Brain microvascular endothelial cell (primary cell): ENCODE measurements at places on chromosomes 1 and 21.

GRCh38 chr1:154517661-154518060 is 15.4 kb upstream of the SHE start:
- DNase-seq, result no peak

DNA sequence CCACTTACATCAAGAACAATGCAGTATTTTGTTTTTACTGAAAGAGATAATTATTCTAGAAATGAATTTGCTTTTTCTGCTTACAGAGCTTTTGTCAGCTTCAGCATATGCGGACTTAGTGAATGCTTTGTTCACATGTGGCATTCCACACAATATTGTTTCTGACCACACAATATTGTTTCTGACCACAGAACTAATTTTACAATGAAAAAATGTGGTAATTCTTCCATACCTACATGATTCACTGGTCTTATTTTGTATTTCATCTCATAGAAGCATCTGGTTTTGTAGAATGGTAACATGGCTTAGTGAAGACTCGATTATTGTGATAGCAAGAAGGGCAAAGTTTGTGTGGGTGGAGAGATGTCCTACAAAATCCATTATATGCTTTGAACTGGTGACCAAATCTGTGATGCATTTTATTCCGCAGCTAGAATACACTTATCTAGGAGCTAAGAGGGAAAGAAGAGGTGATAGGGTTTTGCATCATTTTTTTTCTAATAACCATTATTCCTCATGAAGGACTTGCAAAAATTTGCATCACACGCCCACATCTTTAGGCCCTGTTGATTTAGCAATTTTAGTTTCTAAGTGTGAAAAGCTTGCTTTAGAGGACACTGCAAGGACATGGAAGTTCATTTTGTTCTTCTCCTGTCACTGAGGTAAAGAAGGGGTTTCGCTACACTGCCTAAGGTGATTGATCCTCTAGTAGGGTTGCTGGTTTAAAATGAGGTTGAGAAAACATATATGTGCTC is 75.3 kb downstream of the HLX start:
- DNase-seq, result no peak

DNA sequence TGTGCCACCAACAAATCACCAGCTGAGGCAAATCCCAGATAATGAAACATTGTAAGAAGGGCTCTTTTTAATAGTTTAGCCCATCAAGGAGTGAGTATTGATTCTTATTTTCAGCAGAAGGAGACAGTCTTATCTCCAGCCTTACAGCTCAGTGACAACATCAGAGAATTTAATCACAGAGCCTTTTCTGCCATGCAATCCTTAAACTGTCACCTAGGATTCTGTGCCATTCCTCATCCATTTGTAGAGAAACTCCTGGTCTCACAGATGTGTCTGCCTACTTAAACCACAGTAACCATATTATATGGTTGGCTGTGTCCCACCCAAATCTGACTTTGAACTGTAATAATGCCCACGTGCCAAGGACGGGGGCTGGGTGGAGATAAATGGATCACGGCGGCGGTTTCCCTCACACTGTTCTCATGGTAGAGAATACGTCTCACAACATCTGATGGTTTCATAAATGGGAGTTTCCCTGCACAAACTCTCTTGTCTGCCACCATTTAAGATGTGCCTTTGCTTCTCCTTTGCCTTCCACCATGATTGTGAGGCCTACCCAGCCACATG is 217.7 kb downstream of the RERE start:
- DNase-seq, result no peak

DNA sequence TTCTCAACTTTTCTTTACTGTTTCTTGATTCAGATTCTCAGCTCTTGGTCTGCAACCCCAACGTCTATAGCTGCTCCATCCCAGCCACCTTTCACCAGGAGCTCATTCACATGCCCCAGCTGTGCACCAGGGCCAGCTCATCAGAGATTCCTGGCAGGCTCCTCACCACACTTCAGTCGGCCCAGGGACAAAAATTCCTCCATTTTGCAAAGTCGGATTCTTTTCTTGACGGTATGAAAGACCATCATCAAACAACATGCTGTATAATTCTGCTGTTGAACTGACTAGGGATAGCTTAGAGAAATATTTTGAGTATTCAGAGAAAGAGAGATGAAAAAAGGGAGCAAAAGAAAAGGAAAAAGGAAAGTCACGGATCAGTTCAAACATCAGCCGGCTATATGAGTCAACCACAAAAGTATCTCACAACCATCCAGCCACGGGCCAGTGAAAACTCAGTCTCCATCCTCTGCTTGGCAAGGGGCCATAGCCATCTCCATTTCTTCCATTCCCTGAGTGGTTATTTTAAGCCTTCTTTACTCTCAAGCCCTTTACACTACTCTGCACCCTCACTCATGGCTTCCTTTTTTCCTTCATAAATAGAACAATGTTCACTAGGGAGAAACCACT is 14.1 kb downstream of the DNASE2B start:
- DNase-seq, result peak; percentile 92

- peak; percentile 29 for DNase-seq
Observed at GRCh38 chr1:3453891-3454810, at the start of gene ARHGEF16. Gene ARHGEF16 (plus strand): TSS chr1:3454665. CDS start chr1:3463085, 8,420 bp downstream.

GRCh38 chr1:155872527-155872926 is 13.2 kb downstream of the SYT11 start:
- DNase-seq, result no peak

- peak; percentile 59 for DNase-seq
Observed at GRCh38 chr1:220294846-220295301, 22.6 kb upstream of the RAB3GAP2 start.

DNA sequence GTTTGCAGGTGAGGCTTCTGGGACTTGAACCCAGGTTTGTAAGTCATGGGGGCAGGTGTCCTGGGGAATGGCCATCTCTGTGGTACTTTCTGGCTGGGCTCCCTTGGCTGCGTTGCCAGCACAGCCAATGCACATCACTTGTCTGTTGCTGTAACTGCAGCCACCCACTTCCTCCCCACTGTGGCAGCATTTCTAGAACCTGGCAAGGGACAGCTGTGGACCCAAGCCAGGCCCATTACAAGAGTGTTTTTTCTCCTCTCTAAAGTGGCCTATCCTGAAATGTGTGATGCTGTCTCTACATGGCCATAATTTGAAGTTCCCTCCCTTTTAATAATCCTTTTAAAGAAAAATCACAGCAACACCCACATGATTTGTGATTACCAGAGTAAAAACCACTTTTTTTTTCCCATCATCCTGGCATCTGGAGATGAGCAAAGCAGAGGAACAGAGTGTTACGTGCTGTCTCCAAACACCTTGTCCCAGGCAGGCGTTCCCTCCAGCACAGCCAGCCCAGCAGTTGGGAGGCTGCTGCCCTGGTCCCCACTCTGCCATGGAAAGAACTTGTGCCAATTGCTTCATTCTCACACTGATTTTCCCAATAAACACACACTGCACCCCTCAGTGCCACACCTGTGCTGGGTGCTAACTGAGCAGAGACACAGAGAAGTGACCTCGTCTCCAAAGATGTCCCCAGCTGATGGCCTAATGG is 360.6 kb upstream of the USP24 start:
- no peak for DNase-seq

DNA sequence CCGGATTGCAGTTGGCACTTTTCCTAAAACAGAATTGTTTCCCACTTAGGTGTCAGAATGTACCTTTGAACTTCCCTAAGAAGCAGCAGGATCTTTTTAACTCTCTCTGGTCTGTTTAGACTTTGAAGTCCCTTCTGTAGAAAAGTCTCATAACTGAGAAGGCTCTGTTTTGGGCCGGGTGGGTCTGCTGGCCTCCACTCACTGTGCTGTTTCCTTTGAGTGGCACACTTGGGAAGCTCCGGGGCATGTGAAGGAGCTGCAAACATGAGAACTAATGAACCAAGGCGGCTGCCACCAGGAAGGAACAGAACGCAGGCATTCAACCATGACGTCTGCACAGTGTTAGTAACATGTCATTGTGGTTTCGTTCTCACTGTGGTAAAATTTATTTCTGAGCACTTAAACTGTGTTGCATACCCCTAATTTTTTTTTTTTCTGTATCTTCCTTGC is 19.5 kb upstream of the NCMAP start:
- DNase-seq, result no peak

DNA sequence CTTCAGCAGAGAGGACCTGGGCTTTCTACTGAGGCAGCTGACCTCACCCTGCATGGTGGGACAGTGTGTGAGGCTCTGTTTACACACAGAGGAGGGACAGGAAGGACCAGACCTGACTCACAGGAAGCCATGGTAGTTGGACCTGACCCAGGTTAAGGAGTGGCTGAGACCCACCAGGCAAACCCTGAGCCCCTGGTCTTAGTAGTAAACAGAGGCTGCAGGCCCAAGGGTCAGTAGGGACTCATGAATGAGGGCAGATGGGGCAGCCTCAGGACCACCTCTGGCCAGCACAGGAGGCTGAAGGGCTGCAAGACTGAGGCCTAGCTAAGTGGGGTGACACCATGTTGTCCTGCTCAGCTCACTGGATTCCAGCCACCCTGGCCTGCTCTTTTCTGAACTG is 273.2 kb downstream of the GRIK3 start:
- DNase-seq, result no peak

GRCh38 chr1:223748405-223748772 is 36.0 kb downstream of the CAPN2 start:
- DNase-seq, result no peak

GRCh38 chr1:36231191-36231590 is 6.9 kb downstream of the THRAP3 start:
- DNase-seq, result no peak

GRCh38 chr21:21952566-21952965 is 954.4 kb downstream of the NCAM2 start:
- no peak for DNase-seq

GRCh38 chr1:91402023-91402422 is 2.6 kb downstream of the HFM1 start:
- DNase-seq, result no peak

DNA sequence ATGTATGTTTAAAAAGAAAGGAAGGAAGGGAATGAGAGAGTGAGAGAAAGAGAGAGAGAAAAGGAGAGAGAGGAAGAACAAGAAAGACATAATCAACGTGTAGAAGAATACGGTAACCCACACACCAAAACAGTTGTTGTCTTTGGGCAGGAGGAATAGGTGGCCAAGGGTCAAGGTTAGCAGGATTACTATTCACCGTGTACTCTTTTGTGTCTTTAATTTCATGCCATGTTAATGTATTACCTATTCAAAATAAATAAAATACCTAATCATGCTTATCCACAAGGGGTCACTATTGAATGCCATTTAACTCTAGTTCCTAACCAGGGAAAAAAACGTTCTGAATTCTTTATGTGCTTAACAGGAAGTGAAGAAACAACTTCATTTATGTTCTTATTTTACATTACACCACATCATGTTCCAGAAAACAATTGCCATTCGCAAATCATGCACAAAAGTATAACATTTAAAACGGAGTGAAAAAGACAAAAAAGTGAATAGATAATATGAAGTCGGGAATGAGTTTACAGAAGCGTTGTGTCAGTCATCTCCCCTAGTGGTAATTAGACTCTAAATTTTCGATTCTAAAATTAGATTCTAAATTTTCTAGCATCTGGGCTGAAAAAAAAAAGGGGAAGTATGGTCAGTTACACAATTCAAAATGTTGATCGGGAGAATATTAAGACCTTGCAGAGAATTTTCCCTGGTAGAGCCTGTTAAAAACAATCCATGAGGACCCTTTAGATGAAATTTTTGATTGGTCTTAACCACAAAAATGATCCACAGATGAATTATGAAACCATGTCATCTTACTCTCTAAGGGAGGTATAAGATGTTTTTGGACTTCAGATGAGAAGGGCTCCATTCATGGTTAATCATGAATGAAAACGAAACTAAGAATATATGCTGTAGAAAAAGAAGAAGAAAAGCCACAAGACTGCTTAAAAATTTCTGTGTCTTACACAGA is 700 bp upstream of the KMO start:
- DNase-seq, result no peak

GRCh38 chr1:185473186-185473585 is 156.1 kb upstream of the IVNS1ABP start:
- no peak for DNase-seq

- no peak for DNase-seq
Observed at GRCh38 chr1:69994241-69994640, 211.1 kb downstream of the LRRC40 start.

GRCh38 chr1:208135354-208135753 is 108.8 kb downstream of the PLXNA2 start:
- DNase-seq, result no peak

DNA sequence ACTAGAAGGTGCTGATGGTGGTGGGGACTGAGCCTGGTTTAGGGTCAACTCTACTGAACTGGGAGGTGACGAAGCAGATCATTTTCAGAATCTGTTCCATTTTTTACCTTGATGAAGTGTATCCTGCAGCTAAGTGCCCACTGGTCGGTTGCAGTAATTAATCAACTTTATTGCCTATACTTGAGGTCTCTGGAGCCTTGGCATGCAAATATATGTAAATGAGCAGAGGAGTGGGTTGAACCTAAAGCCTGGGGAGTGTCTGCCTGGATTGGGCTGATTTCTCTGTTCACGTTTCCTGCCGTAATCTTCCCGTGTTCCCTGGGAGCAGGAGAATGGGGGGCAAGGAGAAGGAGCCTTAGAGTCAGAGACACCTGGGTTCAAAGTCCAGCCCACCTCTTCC is 286.8 kb downstream of the PTPRU start:
- no peak for DNase-seq

GRCh38 chr1:54459140-54459539 is 52.9 kb upstream of the SSBP3 start:
- no peak for DNase-seq

DNA sequence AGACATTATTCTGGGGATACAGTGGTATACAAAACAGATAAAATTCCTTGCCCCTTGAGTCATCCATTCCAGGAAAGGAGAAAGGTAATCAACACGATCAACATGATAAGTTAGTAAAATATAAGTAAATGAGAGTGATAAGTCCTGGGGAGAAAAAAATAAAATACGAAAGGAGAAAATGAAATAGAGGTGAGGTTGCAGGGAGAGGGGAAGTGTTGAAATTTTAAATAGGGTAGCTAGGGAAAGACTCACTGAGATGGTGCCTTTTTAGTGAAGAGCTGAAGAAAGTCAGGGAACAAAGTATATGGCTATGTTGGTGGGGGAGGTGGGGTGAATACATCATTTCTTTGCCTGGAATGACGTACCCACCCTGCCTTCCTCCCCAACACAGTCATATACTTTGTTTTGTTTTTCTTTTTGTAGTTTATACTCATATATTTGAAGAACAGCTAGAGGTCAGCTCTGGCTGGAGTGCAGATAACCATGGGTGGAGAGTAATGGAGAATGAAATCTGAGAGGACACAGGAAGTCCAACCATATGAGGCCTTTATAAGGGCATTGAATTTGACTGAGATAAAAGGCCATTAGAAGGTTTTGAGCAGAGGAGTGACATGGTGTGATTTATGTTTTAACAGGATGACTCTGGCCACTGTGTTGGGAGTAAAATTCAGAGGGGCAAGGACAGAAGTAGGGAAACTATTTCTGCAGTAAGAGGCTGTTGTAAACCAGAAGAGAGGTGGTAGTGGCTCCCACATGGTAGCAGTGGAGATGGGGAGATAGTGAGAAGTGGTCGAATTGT is 54.8 kb downstream of the OSBPL9 start:
- DNase-seq, result peak; percentile 92

GRCh38 chr1:239792157-239792556 is 299.5 kb upstream of the FMN2 start:
- no peak for DNase-seq
